ENCODE measurements at places on chromosomes 12 and 14.

GRCh38 chr12:53599579-53599978 is 26.6 kb downstream of the ATF7 start:
- peak overlapping the region; percentile 10 for H3K4me3 ChIP-seq
- H3K4me1 ChIP-seq = peaks cover 74% of the 10 kb centered on the region
- H3K36me3 ChIP-seq = peaks cover 7% of the 10 kb centered on the region
- H3K27me3 ChIP-seq = peaks cover 3% of the 10 kb centered on the region
- H3K27ac ChIP-seq = peak overlapping the region; percentile 26
- no peak for DNase-seq

DNA sequence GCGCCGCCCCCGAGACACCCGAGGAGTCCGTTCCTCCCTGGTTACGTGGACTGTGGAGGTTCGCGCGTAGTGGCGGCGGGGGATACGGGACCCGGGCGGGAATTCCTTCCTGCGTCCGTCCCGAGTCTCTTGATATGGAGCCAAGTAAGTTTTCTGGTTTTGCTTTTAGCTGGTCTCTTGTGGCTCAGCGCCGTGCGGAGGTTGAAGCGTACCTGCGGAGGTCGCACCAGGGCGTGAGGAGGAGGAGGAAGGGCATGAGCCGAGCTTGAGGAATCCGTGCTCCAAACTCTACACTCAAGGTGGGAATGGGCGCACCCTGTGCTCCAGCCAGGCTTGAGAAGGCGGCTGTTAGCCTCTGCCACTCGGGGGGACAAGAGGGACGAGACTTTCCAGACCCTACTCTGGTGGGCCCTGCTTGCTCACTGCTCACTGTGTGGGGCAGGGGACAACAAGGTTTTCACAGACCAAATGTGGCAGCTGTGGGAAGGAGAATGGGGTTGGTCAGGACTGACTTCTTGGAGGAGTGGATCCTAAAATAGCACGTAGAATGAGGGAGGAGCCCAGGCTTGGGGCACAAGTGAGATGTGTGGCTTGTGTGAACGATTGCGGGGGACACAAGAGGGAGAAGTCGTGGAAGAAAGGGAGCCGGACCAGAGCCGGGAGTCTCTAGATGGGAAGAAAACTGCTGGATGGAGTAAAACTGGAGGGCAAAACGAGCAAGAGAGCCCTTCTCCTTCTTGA is 577 bp downstream of the ATG101 start:
- H3K4me3 ChIP-seq = peak overlapping the region; percentile 98
- peaks cover 10% of the 10 kb centered on the region for H3K36me3 ChIP-seq
- H3K27me3 ChIP-seq = peaks cover 12% of the 10 kb centered on the region
- H3K4me1 ChIP-seq = peaks cover 12% of the 10 kb centered on the region
- H3K27ac ChIP-seq = peak overlapping the region; percentile 77

DNA sequence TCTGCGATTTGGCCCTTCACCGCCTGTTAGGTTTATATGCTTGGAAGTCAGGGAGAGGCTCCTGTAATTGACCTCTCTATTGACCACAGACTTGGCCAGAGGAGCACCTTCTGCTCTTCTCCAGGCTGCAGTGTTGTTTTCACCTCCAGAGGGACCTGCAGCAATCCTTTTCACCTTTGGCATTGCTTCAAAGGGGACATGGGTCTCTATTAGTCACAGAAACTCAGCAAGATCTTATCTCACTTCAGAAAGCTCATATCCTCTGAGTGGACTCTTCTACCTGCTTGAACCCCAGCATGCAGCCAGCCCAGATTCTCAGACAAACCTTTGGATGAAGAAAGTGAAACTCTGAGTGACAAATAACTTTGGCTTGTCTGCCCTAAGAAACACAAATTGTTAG is 339.3 kb downstream of the NRXN3 start:
- peaks cover 15% of the 10 kb centered on the region for H3K4me1 ChIP-seq
- no peak overlapping the region for H3K4me3 ChIP-seq
- no peak overlapping the region for H3K27ac ChIP-seq
- H3K27me3 ChIP-seq = no peaks in the 10 kb centered on the region

DNA sequence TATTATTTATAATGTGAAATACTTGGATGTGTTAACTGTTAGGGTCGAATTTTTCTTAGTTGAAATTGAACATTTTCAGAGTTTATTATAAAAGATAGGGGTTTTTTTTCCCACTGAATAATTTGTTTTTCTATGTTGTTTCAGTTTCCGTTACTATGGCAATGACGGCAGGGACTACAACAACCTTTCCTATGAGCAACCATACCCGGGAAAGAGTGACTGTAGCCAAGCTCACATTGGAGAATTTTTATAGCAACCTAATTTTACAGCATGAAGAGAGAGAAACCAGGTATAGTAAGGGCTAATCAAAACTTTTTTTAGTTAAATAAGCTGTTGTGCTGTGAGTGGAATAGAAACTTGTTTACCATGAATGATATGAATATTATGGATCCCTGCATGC is 35.1 kb upstream of the BMAL2 start:
- H3K27ac ChIP-seq = peak overlapping the region; percentile 32
- DNase-seq = no peak
- no peak overlapping the region for H3K4me3 ChIP-seq
- peaks cover 5% of the 10 kb centered on the region for H3K27me3 ChIP-seq

DNA sequence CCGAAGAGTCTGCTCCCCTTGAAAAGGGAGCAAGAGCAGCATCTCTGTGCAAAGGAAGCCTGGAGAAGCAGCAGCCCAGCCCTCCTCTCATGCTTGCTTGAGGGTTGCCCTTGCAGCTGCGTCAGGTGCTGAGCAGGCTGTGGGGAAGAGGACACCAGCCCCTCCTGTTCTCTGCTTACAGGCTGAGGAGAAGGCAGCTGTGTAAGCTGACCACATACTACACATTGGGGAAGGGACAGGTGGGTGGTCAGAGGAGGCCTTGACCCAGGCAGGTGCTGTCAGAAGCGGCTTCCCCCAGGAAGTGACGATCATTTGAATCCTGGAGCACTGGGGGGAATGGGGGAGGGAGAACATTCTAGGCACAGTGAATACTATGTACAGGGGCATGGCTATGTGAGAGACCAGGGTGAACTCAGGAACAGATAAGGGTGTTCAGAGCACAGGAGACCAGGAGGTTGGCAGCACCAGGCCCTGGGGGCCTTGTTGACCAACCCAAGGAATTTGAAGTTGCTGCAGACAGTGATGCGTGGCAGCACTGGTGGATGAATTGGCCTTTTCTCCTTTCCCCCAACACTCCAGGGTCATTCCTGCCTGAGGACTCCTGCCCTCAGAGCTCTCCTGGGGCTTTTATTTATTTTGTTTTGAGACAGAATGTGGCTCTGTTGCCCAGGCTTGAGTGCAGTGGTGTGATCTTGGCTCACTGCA is 2.7 kb upstream of the KLC1 start:
- H3K27ac ChIP-seq = no peak overlapping the region
- H3K4me1 ChIP-seq = peaks cover 5% of the 10 kb centered on the region
- H3K4me3 ChIP-seq = no peak overlapping the region
- no peaks in the 10 kb centered on the region for H3K36me3 ChIP-seq
- no peak for DNase-seq

DNA sequence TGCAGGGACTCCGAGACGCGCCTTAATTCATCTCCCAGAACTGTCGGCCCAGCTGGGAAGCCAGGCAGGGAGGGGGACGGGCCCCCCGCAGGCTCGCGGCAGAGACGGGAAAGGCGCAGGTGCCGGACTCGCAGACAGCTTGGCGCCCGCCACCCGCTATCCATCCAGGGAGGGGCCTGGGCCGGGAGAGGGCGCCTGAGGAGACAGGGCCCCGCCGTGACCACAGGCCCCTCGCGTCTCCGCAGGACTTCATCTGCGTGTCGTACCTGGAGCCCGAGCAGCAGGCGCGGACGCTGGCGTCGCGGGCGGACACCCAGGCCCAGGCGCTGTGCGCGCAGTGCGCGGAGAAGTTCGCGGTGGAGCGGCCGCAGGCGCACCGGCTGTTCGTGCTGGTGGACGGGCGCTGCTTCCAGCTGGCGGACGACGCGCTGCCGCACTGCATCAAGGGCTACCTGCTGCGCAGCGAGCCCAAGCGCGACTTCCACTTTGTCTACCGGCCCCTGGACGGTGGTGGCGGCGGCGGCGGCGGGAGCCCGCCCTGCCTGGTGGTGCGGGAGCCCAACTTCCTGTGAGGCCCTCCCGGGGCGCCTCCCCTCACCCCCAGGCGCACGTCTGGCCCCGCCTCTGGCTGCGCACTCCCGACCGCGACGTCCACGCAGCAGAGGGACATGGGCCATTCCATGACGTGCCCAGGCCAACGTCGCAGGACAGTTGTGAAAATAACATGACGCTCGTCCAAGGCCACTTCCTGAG is 60.6 kb downstream of the LGMN start:
- H3K27ac ChIP-seq = no peak overlapping the region
- H3K4me1 ChIP-seq = no peaks in the 10 kb centered on the region
- DNase-seq = peak; percentile 29
- H3K27me3 ChIP-seq = peaks cover 11% of the 10 kb centered on the region
- no peak overlapping the region for H3K4me3 ChIP-seq
- H3K36me3 ChIP-seq = no peaks in the 10 kb centered on the region
